D721Med (cell line): ENCODE measurements at places on chromosomes 1 and 21.

- DNase-seq = no peak
Observed at GRCh38 chr1:94560333-94560732, 18.8 kb upstream of the F3 start.

GRCh38 chr1:110133436-110133835 lies 16.9 kb upstream of the SLC6A17 start:
- no peak for DNase-seq

GRCh38 chr1:179630719-179631118 lies 39.1 kb downstream of the TDRD5 start:
- DNase-seq = no peak

DNA sequence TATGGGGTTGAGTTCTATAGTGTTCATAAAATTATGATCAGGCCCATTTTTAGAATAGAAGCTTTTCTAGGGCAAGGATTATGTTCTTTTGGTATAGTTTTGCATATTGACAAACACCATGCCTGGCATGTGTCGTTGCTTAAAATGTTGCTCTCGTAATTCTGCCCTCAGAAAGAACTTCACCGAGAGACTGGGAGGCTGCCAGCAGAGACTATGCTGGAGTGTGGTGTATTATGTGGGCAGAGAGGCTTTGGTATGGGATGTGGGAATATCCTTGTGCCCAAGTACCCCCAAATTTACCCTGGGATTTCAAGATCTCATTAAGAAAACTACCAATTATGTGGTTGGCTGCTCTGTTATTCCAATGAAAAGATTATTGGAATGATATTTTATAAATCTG lies 27.9 kb downstream of the PGM1 start:
- no peak for DNase-seq

- DNase-seq = no peak
Observed at GRCh38 chr1:21857142-21857839, 45.2 kb downstream of the LDLRAD2 start.

GRCh38 chr21:22804151-22804550 lies 1805.9 kb downstream of the NCAM2 start:
- no peak for DNase-seq

GRCh38 chr1:158067662-158068061 lies 74.2 kb downstream of the KIRREL1 start:
- no peak for DNase-seq

DNA sequence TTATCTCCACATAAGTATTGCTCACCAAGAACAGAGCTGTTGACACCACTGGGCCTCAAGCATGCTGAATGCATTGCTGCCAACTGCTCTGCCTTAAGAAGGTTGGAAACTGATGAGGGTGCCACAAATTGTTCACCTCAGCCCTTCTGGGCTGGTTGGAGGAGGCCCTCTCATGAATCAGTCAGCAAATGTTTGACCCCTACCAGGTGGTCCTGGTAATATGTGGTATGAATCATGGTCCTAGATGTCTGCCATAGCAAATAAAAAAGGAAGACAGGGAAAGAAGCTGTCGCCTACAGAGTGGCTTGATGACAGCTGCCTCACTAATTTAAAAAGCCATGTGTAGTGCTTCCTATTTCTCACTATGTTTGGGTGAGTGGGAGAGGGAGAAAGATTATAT lies 12.2 kb downstream of the SPATA46 start:
- DNase-seq = no peak

GRCh38 chr1:81598623-81599022 lies 202.1 kb upstream of the ADGRL2 start:
- no peak for DNase-seq

GRCh38 chr1:209485167-209485566 lies 98.3 kb upstream of the CAMK1G start:
- no peak for DNase-seq

- no peak for DNase-seq
Observed at GRCh38 chr1:176444286-176444685, 18.7 kb upstream of the PAPPA2 start.

- no peak for DNase-seq
Observed at GRCh38 chr1:193749868-193750267, 563.5 kb upstream of the B3GALT2 start.

DNA sequence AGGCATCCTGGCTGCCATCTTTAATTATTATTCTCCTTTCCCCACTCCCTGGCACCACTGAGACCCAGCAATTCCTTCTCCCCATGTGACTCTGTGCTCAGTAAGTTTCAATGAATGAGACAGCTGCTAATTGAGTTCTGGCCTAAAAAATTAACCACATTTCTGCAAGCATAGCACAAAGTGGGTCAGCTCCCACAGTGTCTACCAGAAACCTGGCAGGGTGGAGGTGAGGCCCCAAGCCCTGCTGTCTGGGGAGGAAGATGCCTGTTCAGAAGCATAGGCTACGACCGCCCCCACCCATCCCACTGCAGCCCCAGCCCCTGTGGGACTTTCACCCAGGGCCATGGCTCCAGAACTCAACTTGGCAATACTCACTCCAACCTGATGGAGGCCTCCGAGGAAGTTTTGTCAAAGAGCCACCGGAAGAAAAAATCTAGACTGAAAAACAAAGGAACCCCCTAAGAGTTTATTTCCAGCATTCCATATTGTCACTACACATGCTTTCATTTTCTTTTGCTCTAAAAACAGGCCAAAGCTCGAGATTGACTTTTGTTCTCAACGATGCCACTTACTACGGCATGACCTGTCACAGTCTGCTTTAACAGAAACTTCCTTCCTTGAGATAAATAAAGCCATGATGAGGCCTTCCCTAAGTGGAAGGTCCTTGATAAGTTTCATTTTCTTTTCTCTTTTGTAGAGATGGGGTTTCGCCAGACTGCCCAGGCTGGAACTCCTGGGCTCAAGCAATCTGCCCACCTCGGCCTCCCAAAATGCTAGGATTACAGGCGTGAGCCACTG lies 26.5 kb downstream of the TMEM63A start:
- DNase-seq = no peak

DNA sequence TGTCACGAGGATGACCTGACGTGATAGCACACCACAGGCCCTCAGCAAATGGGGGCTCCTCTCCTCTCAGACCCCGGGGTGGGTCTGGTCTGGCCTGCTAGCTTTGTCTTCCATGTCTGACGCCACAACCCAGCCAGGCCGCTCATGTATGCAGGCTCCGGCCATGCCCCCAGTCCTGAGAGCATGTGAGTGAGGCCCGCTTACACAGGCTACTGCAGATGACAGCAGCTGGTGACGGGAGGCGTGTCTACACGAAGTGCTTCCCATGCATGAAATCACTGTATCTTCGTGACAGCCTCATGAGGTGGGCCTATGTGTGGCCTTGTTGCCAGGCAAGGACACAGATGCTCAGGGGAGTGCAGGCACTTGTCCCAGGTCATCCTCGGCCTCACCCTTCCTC lies 16.4 kb downstream of the WNT4 start:
- no peak for DNase-seq

DNA sequence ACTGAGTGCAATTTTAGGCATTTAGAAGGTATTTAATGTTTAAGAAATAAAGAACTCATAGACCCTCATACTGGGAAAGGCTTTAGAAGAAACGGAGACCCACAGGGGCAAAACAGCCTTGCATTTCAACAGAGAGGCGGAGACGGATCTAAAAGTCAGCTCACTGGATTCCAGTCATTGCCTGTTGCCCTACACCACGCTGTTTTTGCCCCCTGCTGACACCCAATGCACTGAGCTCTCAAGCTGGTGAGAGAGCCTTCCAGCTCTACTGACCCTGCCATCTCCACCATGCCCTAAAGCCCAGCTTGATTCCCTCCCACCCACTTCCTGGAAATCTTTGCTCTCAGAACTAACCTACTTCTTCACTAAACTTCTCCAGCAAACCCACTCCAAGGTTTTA lies 7.2 kb upstream of the TRAF3IP3 start:
- no peak for DNase-seq

GRCh38 chr1:85224734-85225623 lies 24.2 kb upstream of the SYDE2 start:
- no peak for DNase-seq

GRCh38 chr1:206001476-206001888 lies 1.7 kb downstream of the RAB7B start:
- no peak for DNase-seq

DNA sequence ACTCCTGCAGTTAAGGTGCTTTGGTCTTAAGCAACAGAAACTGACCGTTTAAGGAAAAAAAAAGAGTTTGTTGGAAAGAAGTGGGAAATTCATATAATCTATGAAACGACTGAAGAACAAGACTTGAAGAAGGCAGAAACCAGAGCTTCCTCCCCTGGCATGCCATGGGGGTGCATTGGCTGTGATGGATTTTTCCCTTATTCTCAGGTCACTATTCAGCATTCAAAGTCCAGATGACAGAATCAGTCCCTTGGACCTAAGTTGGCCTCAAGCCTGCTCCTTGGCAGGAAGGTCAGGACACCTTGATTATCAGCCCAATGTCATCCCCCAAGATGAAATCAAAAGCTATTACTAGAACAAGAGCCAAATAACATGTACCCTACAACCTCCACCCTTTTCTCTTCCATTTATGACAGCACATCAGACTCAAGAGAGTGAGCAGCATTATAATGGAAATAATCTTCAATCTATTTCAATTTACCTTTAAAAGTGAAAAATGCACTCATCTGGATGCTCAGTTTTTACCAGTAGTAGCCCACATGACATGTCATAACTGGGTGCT lies 15.8 kb upstream of the TMEM9 start:
- DNase-seq = no peak

GRCh38 chr1:116252785-116253184 lies 120.3 kb upstream of the ATP1A1 start:
- no peak for DNase-seq

DNA sequence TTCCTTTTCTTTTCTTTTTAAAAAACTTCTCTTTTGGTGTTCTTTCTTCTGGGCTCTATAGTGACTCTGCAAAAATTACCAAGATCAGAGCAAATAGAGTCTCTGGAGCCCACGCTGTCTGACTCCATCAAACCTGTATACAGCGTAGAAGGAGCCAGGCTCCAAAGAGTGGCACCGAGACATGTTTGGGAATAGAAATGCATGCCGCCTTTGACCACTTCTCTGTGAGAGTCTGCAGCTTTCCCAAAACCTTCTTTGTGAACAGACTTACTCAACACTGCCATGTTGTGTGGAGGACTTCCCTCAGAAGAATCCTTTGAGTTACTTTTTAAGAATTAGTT lies 55.3 kb downstream of the GORAB start:
- DNase-seq = no peak

DNA sequence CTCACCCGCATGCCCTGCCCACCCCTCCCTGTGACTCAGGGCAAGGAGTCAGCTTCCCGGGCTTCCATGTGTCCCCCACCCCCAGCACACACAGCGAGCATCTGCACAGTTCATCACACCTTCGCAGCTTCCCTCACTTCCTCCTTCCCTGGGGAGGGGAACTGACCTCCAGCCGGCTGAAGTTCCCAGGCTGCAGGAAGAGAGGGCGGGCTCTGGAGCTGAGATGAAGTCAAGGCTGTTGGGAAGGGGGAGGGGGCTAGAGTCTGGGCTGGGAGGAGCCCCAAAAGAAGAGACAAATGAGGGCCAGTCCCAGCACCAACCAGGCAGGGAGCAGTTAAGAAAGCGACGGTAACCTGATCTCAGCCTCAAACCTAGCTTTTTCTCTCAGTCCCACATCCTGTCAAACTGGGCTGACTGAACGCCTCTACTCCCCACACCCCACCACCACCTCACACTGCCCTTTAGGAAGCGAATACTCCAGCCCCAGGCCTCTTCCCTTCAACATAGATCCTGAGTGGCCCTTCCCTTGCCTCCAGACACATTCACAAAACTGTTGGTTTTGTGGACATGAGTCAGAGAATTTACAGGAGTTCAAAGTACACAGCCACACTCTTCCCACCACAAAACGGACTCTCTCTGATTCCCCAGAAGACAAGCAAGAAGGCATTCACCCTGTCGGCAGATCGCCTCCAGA lies 1.8 kb downstream of the RHOC start:
- DNase-seq = no peak

GRCh38 chr21:29254550-29254949 lies 44.2 kb upstream of the BACH1 start:
- DNase-seq = no peak

GRCh38 chr1:79588719-79589118 lies 582.2 kb upstream of the ADGRL4 start:
- DNase-seq = no peak

GRCh38 chr1:25216123-25216522 lies 16.2 kb downstream of the SYF2 start:
- no peak for DNase-seq

DNA sequence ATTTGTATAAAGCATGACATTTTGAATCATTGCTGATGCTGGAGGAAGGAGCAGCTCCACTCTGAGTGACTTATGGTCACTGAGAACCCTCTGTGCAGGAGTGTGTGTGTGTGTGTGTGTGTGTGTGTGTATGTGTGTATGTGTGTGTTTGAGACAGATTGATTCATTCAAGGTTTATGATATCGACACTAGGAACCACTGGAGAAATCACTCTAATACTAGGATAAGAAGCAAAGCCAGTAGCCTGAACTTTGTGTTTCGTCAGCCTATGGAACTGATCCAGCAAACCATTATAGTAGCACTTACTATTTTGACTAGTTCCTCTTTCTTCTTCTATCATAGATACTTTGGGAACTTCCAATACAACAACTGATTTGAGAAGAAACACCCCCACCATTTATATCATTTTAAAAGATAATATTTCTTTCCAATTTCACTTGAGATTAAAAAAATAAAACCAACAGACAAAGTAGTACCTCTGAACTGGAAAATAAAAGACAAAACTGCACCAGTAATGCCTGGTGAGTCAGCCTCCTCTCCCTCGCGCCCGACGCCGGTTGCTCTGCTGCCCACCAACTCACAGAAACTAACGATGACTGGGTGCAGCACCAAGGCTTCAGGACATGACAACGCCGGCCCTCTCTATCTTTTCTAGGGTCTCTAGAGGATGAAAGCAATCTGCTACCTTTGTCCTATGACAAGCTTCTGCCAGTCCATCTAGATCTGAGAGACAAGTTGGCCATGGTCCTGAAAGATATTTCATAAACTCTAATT lies 20.9 kb downstream of the SLAMF1 start:
- no peak for DNase-seq

- DNase-seq = no peak
Observed at GRCh38 chr1:231931846-231932454, 305.4 kb downstream of the DISC1 start.

DNA sequence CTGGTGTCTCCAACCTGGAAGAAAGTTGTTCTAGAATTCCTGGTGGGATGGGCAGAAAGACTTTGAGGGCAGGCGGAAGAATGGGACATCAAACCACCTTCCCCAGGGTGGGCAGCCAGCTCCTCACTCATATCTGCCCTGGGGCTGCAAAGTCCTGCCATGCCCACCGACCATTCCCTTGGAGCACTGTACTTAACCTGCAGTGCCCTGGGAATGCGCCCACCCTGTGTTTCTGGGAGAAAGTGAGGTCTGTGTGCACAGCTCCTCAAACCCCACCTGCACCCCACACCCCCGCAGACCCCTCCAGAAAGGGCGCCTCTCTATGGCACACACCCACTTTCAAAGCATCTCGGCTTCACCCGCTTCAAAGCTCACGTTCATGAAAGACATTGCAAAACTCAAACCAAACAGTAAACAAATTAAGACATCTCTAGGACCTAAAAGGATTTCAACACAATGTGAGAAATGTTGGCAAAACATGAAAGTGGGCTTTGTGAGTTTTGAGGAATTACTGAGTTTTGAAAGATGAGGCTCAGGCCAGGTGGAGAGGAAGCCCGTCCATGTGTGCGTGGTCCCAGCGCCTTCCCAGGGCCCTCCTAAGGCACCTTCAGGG lies 25.1 kb downstream of the KRTAP10-1 start:
- no peak for DNase-seq

- DNase-seq = no peak
Observed at GRCh38 chr1:43908858-43909257, 24.7 kb upstream of the ARTN start.
